ENCODE measurements at places on chromosomes 6 and 20. TPM values are rescaled to one million over a fixed set of nuclear protein-coding genes. Genes with fewer than 3 reads are reported as not detected.

The GSTA4 gene
- total RNA-seq, result 8.4 TPM

The CST5 gene
- not detected for total RNA-seq

The DOP1A gene
- 2.6 TPM for total RNA-seq

The CNBD2 gene
- 5.3 TPM for total RNA-seq

The LYRM2 gene
- total RNA-seq, result 33.5 TPM

The GRIK2 gene
- 0.56 TPM for total RNA-seq

The LGSN gene
- 1.9 TPM for total RNA-seq

The B3GALT4 gene
- total RNA-seq, result 0.71 TPM

The BIRC7 gene
- 2.4 TPM for total RNA-seq

The SIRPG gene
- not detected for total RNA-seq

The ANKRD6 gene
- 1.3 TPM for total RNA-seq

The OPN5 gene
- total RNA-seq, result not detected

The GPR63 gene
- total RNA-seq, result 0.30 TPM

Measured in A549 treated with dexamethasone at 1 μM for 4 hours (cell line).